Stimulated activated CD4-positive, alpha-beta T cell treated with anti-CD3 and anti-CD28 coated beads, Interleukin-12 subunit alpha, Interleukin-12 subunit beta, amount 100 ng/mL, for 48 hours (primary cell): ENCODE measurements at places on chromosomes 4 and X.
A peak's percentile ranks its signal among the peaks of the same experiment; 100 is the strongest.

DNA sequence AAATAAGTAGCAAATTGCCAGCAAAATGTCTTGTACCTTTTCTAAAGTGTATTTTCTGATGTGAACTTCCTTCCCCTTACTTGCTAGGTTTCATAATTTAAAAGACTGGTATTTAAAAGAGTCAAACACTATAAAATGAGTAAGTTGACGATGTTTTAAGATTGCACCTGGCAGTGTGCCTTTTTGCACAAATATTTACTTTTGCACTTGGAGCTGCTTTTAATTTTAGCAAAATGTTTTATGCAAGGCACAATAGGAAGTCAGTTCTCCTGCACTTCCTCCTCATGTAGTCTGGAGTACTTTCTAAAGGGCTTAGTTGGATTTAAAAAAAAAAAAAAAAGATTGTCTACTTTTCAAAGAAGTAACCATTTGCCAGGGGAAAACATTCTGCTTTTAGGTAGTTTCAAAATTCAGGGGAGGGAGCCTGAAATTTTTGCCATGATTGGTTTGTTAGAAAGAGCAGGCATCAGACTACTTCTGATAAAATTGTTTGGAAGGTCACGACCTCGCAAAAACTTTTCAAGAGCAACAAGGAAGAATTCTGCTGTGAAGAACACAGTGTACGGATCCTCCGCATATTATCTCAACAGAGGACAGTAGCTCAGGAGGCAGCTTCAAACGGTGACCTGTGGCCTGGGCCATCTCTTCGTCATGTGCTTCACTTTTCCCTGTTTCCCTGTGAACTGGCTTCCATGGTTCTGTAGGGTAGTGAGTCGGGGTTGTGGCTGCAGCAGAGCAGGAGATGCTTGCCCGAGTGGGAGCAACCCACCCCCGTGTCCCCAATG is 66.1 kb downstream of the CDS1 start:
- DNase-seq: no peak

GRCh38 chr4:4315461-4316149 is 25.6 kb downstream of the ZBTB49 start:
- no peak for DNase-seq

DNA sequence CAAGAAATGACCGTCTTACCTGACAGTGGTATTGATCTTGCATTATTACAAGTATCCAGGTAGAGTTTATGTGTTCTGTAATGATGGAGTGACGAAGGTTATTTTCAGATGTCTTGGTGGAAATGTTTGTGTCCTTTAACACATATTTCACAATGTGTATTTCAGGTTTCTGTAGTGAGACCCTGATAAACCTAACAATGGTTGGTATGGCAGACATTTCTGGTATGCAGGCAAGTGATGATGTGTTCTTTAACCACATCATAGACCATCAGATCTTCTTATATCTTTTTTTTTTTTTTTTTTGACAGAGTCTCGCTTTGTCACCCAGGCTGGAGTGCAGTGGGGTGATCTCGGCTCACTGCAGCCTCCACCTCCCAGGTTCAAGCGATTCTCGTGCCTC is 14.6 kb upstream of the ATXN3L start:
- DNase-seq: no peak

DNA sequence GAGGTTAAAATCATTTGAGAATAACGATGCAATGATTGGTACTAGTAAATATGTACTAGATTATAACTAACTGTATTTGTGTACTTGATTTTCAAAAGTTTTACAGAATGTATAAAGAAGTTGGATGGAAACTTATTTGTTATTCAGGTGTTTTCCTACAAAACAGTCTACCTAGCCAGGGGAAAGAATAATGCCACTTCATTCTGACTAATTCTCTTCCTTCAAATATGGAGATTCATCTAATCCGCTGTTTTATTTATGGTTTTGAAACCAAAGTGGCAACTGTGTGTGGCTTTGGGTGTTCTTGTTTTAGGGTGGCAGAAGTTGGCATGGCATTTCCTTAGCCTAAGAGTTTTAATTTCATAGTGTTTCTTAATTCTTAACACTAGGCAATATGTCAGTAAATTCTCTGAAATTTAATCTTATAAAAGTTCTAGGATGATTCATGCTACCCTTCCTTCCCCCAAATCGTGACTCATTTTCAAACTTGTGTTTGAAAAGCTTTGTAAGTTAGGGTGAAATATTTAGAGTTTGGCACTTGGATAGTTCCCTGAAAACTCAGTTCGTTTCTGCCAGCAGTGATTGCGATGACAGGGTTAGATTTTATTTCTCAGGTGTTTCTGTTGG is 62.6 kb downstream of the DCLK2 start:
- DNase-seq: no peak

DNA sequence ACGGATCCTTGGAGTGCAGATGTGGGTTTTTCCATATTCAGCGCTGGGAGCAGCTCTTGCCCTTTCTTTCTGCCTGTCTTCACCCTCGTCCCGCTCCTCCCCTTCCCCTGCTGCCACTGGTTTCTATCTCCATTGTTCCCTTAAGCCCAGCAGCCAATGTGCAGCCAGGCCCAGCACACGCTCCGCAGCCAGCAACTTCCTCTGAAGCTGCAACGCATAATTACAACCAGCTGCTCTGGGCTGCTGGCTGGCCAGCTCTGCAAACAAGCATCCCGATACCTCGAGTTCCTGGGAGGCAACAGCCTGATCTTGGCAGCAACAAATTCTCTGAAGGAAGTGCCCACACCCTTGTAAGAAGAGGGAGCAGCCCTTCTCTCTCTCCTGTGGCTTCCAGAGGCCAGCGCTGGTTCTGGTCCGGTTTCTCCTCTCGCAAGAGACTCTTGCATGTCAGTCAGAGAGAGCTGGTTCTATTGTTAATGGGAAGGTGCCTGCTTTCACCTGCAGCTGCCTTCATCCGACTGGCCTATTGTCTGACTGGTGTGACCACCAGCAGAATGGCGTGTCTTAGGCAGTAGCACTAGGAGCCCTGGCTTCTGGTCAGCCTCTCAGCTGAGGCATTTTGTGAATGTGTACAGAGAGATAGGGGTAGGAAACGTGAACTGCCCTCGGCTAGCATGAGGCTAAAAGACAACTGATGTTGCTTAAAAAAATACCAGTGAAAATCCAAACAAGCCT is 83.8 kb upstream of the MAML3 start:
- no peak for DNase-seq

DNA sequence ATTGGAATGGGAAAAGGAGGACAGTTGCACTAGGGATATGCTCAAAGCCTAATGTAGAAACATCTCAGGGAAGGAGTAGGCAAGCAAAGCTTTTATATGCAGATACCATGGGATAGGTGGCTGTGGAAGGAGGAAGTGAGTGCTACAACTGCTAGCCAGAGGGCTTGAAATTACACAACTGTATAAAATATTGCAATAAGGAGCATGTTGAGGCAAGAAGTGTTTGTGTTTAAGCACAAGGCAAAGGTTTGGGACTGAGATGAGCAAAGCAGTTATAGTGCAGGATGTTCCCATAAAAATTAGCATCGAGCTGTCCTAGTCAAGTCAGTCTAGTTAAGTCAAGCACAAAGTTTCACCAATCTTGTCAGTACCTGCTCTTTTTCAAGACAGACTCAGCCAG is 35.6 kb upstream of the DCAF8L1 start:
- DNase-seq: no peak

DNA sequence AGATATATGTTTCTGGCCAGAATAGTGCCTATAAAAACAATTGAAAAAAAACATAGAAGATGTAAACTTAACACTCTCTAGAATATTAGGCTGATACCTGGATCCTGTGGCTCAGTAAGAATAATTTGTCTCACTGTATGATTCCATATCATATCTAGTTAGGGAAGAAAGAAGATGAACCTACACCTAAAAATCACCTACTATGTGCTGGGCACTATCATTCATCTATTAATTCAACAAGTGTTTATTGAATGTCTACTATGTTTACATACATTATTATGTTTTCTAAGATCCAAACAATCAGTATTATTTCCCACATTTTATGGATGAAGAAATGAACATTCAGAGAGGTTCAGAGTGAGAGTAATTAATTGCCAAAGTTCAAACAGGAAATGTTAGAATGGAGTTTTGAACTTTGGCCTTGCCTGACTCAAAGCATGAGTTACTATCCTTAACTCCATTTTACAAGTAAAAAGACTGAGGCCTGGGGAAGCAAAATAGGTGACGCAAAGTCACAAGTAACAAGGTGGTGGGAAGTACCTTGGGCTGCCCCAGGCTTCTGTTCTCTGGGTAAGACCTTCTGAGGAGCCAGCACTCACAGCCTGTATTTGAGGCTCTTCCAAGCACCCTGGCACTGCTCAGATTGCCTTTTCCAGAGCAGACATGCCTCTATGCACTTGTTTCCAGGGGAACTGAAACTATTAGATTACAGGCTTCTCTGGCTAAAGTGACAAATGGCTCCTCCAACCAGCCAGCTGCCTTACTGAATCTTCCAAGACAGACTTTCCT is 111.1 kb upstream of the ACSL4 start:
- no peak for DNase-seq

GRCh38 chr4:158769175-158769921 is 522 bp downstream of the FNIP2 start:
- peak; percentile 16 for DNase-seq

DNA sequence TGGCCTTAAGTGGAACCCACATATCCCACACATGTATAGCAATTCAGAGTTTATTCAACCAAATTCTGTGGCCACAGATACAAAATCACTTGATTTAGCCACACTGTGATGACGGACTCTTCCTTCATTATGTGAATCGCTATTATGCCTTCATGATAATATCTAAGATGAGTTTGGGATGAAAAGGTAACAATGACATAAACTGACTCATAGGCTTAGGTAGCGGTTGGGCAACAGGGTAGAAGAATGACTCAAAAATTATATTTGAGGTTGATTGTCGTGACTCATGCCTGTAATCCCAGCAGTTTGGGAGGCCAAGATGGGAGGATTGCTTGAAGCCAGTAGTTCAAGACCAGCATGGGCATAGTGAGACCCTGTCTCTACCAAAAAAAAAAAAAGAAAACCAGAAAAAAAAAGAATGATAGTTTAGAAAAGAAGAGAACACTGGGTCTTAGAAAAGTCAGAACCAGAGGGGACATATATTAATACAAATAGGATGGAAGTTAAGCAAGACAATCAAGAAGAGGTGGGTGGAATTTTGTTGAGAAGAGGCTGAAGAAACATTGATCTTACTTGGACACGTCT is 70.4 kb upstream of the USP9X start:
- no peak for DNase-seq

GRCh38 chrX:103386332-103386731 is 10.0 kb downstream of the BEX3 start:
- DNase-seq: no peak

DNA sequence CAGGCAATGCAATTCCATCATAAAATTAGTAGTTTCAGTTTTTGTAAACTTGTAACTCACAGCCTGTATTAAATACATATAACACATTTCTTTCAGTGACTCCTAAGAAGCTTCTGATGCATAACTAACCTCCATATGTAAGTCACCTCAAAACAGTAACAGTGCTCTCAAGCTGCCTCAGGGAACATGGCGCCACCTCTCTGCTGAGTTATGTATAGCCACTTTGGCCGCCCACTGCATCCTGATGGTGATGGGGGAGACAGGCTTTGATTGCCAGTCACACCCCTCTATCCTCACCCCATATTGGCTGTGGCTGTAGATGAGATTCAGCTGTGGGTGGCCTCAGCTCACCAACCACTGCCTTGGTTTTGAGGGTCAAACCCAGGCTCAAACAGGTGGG is 54.3 kb downstream of the LRBA start:
- DNase-seq: peak; percentile 51

DNA sequence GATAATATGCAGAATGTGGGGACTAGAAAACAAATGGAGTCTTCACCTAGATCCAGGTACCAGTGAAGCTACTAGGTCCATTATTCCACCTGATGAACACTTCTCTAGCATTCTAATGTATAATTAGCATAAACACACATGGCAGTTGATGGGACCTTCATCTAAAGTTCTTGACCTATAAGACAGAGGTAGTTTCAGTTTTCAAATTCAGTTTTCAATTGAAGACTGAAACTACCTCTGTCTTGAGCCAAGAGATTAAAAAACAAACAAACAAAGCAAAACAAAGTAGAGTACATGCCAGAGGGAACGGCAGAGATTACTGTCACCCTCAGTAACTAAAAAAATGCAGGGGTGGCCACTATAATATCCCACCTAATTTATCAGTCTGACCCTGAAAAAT is 199.9 kb upstream of the NEIL3 start:
- no peak for DNase-seq

- no peak for DNase-seq
These were observed 26.0 kb downstream of the ZNF81 start for GRCh38 chrX:47862680-47863079.

- no peak for DNase-seq
These were observed 35.7 kb upstream of the PDE5A start for GRCh38 chr4:119664168-119664907.

GRCh38 chr4:66035701-66036100 is 365.4 kb upstream of the EPHA5 start:
- DNase-seq: no peak

GRCh38 chr4:120466429-120466828 is 399.8 kb upstream of the MAD2L1 start:
- DNase-seq: no peak

DNA sequence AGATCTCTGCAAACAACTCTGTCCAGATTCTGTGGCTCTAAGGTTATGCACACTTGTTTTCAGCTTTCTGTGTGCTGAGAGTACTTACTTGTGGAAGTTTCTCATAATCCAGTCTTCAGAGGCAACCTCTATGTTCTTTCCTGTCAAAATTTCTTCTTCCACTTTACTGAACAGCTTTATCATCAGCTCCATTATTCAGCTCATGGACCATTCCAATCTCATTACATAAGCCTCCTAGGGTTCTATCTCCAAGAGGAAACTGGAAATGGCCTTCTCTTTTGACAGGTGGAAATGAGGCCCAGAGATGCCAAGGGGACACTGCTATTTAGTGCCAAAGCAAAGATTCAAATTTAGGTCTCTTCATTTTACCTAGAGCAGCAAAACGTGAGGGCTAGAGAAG is 61.3 kb downstream of the CHRDL1 start:
- no peak for DNase-seq

- no peak for DNase-seq
These were observed 5.1 kb downstream of the ADRA2C start for GRCh38 chr4:3771164-3771809.

DNA sequence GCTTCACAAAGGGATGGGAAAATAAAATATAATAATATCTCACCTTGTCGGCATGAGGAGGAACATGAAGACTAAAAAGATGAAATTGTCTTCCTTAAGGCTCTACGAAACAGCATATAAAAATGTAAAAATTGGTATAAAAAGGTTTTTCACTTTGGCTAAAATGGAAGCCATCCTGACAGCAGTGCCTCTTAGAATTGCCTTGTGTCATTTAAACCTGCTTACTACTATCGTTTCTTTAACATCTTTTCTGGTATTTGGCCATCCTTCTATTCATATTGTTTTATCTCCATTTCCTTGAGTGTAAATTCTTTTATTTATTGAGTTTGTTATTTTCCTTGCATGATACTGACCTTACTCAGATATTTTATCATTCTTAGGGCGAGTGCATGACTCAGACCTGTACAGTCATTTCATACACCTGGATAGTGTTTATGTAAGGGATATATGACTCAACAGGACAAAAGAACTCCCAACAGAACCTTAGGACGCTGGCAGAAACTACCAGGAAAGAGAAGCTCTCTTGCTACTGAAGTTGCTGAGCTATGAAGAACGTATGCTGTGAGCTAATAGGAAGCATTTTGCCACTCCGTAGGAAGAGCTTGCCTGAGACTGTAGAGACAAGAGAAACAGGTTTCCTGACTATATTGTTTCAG is 5.8 kb upstream of the CDKN2AIP start:
- DNase-seq: no peak

- no peak for DNase-seq
These were observed 306.6 kb downstream of the STK32B start for GRCh38 chr4:5357870-5358269.
